Left renal cortex interstitium (tissue), 4 donors: ENCODE measurements at places on chromosomes 3 and 15.

DNA sequence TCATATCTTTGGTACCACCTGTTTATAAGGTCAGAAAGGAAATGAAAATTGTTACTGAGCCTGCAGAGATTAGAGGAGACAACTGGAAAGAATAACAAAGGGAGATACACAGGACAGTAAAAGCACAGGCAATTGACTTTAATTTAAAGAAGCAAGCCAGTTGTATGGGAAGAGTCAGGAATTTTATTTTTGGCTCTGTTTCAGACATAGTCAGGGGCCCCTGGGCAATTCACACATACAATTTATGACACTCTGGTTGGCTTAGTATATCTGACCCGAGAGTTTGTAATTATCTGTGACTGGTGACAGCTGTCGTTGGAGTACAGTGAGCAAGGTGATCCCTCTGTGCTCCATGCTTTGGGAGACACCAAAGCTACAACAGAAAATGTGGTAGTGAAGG, 591.9 kb upstream of the NECTIN3 start:
- DNase-seq = no peak

GRCh38 chr3:108833611-108834010, 11.0 kb downstream of the TRAT1 start:
- DNase-seq = no peak

DNA sequence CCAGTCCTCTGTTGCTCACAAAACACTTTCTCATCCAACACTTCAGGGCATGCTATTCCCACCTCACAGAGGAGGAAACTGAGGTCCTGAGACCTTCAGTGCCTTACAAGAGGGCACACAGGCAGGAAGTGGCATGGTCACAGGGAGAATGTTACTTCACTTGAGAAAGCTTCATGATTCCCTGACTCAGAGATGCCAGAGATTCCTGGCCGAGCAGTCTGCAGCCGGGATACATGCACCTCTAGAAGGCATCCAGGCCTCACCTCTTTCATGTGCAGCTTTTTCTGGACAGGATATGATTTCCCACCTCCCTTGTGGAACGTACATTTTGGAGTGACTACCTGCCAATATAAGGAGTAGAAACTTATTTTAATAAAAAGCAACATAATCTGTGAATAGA, 2.8 kb upstream of the SST start:
- no peak for DNase-seq

GRCh38 chr3:194574639-194575483, 58.4 kb downstream of the TMEM44 start:
- DNase-seq = no peak
